CD4-positive, alpha-beta T cell treated with Interleukin-17A for 1 hour (primary cell): ENCODE measurements at places on chromosomes 5 and 9.

- no peak for DNase-seq
Observed at GRCh38 chr5:8394965-8395364, 526.0 kb downstream of the MTRR start.

DNA sequence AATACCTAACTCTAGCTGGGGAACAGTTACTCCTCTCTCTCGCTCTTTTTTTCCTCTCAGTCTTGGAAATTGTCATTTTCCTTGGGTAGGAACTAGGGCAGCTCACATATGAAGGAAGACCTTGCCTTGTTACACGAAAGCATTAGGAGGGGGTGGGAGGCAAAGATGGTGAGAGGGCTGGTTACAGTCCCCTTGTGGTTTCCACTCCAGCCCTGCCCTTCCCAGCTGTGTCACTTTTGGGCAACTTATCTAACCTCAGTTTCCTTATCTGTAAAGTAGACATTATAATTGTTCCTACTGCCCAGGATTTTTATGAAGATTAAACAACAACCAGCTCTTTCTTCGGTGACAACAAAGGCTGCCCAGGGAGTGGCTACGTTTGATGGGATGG lies 196.2 kb upstream of the CLINT1 start:
- DNase-seq: no peak

DNA sequence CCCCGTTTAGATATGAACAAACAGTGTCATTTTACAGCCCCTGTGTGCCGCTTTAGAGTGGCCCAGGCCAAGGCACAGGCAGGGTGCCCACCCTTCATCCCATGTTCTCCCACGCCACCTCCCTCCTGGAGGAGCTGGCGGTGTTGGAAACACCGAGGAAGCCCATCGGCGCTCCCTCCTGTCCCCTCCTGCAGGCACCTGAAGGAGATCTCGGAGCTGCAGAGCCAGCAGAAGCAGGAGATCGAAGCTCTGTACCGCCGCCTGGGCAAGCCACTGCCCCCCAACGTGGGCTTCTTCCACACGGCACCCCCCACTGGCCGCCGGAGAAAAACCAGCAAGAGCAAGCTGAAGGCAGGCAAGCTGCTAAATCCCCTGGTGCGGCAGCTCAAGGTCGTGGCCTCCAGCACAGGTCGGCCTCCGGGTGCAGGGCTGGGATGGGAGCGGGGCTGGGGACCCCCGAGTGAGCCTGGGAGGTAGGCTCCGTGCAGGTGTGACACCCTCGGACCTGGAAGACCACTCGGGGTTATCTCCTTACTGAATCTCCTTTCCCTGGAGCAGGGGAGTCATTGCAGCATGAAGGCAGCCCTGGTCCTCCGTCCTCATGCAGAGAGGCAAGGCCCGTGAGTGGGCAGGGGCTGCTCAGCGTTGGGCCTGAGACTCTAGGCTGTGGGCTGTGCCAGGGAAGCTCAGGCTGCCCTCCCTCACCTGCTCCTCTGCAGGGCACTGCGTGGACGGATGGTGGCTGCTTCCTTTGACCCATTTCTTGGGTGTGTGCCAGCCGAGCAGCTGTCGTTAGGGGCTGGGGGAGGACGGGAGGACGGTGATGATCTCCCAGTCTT lies 113.9 kb downstream of the WNK2 start:
- DNase-seq: no peak

DNA sequence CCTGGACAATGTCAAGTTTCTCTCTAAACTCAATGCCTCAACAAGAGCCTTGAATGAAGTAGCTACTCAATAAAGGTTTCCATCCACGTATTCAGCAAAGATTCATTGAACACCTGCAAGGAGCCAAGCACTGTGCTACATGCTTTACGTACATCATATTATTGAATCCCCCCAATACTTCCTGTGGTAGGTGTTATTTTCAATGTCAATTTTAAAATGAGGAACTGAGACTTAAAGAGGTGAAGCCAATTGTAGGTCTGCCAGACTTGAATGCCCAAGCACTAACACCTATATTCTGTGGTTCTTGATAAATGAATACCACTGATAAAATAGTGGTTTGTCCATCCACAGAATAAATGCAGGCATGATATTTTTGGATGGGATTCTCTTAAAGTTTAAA lies 162.3 kb downstream of the DRD1 start:
- DNase-seq: no peak

DNA sequence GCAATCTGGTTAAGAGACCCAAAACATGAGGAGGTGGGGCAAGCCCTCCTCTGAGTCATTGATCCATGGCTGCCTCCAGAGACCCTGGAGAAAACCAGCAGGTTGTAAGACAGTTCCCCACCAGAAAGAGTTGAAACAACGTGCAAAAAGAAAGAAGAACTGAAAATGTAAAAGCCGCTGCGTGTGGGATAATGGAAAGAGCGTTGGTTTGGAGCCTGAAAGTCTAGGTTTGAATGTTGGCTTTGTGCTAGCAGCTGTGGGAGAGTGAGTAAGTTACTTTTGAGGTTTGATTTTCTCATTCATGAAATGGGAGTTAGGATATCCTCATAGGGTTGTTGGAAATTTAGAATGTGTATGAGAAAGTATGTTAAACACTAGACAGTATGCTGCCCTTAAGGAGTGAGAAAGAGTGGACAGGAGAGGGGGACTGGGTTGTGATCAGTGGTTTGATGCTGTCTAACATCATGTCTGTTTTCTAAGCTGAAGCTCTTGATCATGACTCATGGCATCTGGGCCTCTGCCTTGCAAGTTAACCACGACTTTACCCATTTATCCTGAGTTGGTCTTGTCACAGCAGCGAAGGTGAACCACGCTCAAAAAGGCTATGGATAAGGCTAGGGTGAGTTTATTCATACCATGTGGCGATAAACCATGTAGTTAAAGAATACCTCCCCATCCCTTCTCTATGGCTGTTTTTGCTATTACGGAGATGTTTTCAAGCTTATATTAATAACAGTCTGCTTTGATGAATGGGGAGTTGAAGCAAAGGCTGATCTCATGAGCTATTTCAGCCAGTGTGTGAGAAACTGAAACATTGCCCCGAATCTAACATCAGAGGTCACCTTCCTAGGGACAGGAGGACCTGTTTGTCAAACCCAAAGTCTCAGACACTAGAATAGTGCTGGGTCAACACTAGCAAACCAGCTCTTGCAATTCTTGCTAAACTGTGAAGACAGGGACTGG lies 41.3 kb downstream of the ZNF366 start:
- no peak for DNase-seq

DNA sequence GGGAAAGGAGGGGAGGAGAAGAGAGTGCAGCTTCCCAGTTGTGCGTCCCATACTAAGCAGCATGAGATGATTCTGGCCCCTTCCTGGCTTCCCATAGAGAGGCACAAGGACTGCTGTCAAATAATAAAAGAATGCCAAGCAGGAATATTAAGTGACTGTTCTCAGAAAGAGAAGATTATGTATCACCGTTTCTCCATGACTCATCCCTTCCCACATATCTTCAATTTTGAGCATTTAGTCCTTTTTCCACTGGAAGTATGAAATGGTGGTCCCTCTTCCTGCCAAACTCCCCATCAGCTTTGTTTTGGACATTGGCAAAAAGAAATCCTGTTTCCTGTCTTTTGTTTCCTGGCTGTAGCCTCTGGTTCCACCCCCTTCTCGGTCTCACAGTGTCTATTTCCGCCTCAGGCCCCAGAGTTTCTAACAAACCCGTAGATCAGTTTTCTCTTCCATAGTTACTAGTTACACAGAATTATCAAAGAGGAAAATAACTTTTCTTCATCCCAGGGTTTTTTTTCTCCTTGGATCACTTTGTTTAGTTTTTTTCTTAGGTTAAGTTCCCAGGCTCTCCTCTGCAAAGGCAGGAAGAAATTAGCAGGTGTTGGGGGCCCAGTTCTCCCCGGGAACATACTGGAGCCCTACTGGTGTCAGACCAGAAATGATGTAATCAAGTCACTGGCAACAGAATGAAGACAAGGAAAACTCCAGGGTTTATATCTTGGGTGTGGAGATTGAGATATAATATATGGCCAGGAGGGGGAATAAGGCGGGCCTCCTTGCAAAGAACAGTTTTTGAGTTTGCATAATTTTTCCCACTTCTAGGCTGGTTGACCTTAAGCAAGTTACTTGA lies 26.4 kb upstream of the ARHGAP26 start:
- no peak for DNase-seq

GRCh38 chr5:32462618-32463017 lies 18.1 kb upstream of the ZFR start:
- DNase-seq: no peak

DNA sequence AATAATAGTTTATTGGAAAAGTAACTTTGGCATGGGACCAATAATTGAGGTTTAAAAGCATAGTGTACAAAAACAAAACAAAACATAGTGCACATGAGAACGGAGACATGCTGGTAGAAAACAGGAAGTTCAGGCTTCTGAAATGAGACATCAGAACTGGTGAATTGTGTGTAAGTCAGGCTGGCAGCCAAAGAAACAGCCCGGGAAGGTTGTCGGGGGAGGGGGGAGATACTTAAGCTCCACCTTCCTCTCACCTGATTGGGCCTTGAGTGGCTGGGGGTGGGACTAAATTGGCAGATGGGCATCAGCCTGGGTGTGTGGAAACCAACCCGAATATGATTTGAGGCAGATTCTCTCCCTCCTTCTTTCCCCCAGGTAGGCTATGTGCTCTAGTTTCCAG lies 256.3 kb downstream of the SMARCA2 start:
- peak; percentile 3 for DNase-seq

- no peak for DNase-seq
Observed at GRCh38 chr5:81391-82021, 10.5 kb upstream of the PLEKHG4B start.
